Vagina (tissue), 2 donors: ENCODE measurements at places on chromosomes 2 and 18.

DNA sequence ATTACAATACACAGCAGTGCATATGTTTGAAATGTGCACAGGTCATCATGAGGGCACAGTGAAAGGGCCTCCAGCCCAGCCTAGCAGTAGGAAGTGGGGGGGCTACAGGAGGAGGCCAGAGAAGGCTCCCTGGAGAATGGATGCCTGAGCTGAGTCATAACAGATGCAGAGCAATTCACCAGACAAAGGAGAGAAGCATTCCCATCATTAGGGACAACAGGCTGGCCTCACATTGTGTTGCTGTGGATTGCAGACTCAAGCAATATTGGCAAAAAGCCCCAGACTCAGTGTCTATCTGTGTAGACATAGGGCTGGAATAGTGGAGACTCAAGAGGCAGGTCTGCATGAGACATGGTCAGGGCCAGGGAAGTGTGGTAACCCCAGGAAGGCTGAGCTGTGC lies 329.9 kb downstream of the DLGAP1 start:
- DNase-seq = no peak

- DNase-seq = no peak
These were observed 25.2 kb downstream of the KIAA2012 start for GRCh38 chr2:202098291-202098690.

DNA sequence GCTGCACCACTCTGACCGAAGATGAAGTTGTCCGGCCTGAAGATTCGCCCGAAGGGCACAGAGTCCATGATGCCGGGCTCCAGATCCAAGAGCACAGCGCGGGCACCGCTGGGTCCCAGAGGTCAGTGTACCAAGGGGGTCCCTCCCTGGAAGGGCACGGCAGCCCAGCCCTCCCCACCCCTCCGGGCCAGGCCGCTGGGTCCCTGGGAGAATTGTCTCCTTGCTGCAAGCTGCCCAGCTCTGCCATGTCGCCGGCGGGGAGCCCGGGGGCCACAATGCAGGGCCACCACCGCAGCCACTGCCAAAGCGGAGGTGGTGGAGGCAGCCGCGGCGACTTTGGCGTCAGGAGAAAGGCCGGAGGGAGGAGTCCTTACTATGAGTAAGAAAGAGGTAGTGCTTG lies 189.5 kb upstream of the CYRIA start:
- DNase-seq = no peak

- no peak for DNase-seq
These were observed 24.0 kb upstream of the ITGA6 start for GRCh38 chr2:172403402-172403801.

GRCh38 chr18:27854631-27855030 lies 322.3 kb downstream of the CDH2 start:
- no peak for DNase-seq

GRCh38 chr2:68319398-68320117 lies at the start of gene CNRIP1:
Gene CNRIP1, minus strand, starts transcription at chr2:68319949. Its CDS starts 549 bp downstream, at chr2:68319400.
- DNase-seq = peak; percentile 90

DNA sequence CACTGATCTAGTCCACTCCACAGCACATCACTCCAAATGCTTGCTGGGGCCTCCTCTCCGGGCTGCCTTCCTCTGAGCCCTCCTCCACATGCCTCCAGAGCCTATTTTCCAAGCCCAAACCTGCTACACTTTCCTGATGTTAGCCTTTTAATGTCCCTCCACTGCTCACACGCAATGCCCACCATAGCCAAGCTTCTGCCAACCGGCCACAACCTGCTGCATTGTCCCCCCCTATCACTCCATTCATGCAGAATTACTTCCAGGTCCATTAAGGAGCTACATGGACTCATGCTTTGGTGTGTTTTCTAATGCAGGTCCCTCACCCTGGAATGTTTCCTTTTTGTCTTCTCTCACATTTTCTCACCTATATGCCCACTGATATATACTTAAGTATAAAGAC lies 129.3 kb downstream of the MARCHF4 start:
- DNase-seq = peak; percentile 42

DNA sequence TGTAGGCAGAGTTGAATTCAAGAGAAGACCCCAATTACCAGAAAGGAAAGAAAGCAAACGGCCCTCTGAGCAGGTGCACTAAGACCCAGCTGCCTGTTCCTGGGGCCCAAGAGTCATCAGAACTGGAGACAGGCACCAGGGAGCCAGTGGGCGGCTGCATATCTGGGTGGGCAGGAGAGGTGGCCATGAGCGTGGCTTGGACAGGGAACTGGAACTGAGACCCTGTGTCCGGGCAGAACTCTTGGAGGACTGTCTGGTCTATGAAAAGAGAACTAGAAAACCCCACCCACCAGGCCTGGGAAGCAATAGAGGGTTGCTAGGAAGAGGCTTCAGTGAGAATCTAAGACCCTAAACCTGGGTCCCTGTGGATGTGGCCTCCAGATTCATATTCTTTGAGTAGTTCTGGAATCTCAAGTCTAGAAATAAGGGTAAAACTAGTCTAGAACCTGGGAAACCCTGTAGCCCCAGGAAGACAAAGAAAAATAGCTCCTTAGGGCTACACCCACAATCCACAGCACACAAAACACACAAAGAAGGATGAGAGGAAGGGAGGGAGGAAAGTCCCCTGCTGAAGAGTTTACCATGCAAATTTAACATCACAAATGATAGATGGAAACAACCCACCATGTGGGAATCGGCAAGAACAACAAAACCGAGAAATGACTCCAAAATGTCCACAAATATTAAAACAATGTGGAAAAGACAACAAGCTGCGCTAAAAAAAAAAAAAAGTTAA lies 147.0 kb downstream of the HDAC4 start:
- no peak for DNase-seq

GRCh38 chr18:10054366-10054765 lies 140.6 kb downstream of the VAPA start:
- no peak for DNase-seq

- no peak for DNase-seq
These were observed 81.4 kb upstream of the GCFC2 start for GRCh38 chr2:75792146-75792545.

DNA sequence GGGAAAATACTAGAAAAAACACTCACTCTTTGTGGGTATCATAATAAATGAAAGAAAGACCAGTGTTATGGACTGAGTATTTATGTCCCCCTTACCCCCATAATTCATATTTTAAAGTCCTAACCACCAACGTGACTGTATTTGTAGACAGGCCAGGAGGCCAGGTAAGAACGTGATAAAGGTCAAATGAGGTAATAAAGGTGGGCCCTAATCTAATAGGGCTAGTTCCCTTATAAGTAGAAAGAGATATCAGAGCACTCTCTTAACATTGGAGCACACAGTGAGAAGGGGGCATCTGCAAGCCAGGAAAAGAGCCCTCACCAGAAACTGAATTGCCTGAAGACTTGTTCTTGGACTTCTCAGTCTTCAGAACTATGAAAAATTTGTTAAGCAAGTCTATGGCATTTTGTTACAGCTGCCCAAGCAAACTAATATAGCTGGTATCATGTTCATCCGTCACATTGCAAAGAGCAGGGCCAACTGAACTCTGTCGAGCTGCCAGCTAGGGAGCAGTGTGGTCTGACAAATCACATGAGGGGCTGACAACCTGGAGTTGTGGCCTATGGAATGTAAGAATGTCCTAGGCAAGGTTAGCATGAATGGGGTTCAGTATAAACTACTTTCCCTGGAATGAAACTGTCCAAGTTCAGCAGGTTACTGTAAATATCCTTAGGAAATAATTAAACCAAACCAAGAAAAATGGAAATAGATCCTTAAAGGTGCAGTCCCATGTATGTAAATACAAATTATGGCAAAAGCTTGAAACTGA lies 280.9 kb downstream of the ZNF385B start:
- no peak for DNase-seq

DNA sequence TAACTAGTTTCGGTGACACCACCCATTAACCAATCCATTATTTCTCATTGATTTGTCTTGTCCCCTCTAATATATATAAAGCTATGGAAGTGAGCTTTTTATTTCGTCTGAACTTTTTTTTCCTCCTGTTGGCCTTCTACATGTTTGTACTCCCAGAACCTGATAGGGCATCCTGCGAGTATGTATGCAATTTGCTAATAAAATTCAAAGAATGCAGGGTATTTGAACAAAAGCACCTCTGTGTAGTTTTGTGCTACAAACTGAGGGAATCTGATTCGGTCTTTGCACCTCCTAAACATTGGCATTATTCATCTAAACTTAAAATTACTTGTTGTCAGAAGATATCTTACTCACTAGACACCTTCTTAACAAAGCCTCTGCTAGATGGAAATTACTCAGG lies 242.9 kb upstream of the TMEFF2 start:
- no peak for DNase-seq

DNA sequence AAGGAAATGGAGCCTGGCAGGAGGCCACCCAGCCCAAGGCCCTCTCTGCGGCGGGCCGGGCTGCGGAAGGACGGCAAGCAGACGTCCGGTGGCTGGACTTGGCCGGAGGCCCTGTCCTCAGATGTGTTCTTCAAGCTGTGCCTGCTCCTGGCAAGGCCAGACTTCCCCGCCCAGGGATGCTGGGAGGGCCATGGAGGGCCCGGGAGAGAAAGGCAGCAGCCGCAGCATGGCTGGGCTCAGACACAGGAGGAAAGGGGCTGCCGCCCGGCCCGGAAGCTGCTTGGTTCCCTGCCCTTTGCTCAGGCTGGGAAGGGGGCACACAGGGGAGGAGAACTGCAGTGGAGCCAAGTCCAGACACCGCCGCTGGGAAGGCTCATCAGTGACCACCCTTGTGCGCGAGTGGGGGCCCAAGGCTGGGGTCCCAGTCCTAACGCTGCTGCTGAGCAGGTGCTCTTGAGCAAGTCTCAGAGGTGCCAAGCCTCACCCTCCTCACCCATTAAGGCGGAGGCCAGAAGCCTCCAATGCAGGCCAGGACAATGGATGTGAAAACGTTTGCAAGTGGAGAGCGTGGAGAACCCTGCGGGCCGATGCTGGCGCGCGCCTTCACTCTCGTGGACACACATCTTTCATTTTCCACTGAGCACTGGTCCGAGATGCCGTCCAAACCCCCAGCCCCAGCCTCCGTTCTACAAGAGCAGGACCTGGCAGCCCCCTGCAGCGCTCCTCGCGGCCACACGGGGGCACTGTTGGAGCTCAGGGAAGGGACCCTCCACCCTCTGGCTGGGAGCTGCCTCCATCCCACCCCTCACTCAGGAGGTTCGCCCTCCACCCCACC lies 7.9 kb downstream of the CROCC2 start:
- DNase-seq = no peak

- DNase-seq = no peak
These were observed 237.3 kb upstream of the THUMPD2 start for GRCh38 chr2:40016151-40016885.

DNA sequence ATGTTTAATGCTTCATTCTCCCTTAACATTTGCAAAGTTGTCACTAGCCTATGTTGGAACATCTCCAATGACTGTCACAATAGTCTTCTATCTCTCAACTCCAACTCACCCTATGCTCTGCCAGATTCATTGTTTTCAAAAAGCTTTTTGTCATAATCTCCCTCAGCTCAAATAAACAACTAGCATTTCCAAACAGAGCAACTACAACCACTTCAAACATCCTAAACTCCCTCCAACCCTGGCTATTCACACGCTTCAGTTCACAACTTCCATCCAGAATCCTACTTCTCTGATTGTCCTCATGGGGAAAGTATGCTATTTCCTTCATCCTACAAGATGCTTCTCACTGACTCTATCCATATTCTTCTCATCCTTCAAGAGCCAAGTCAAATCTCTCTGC lies 139.2 kb upstream of the VRK2 start:
- DNase-seq = no peak

DNA sequence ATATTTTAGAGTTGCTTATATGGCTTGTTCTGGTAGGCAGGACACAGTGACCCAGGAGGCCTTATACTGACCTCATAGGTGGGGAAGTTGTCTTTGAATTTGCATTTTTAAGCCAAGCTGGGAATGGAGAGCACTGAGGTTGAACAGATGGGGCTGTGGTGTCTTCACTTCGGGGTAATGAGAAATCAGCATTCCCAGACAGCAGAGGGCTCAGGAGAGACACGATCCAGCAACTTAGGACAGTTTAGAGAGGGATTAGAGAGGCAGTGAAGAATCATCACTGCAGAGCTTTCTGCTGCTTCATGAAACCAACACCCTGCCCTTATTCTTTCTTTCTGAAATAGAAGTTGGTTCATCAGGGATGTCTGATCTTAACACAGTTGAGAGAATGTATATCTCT lies 202.4 kb downstream of the TDRD15 start:
- DNase-seq = no peak

- DNase-seq = no peak
These were observed 700.8 kb downstream of the RNF144A start for GRCh38 chr2:7618031-7618430.

DNA sequence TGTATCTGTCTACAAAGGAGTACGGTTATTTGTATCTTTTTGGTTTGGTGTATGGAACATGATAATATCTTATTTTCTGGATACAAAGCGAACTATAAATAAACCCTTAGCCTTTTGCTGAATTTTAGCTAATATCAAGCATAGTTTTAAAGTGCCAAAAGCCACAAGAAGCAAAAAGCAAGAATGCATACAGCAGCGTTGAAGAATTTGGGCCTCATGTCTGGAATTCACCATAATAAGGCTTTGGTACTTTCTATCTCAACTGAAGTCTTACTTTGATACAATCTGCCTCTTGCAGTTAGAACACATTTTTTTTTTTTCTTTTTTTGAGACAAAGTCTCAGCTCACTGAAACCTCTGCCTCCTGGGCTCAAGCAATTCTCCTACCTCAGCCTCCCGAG lies 151.5 kb downstream of the ERBB4 start:
- DNase-seq = no peak
